Putamen (tissue), 1 donor: ENCODE measurements at places on chromosomes 12 and 14.

GRCh38 chr14:31487886-31488285 is at the start of gene GPR33:
Gene GPR33, minus strand, starts transcription at chr14:31488039. Its CDS starts 4,074 bp downstream, at chr14:31483965.
- no peak for DNase-seq

- DNase-seq = peak; percentile 71
Observed at GRCh38 chr12:113119980-113120669, 15.4 kb downstream of the RASAL1 start.

- no peak for DNase-seq
Observed at GRCh38 chr12:45827974-45828373, 98.5 kb downstream of the ARID2 start.

- no peak for DNase-seq
Observed at GRCh38 chr12:125996443-125996842, 931.2 kb downstream of the AACS start.

- no peak for DNase-seq
Observed at GRCh38 chr14:71411738-71412137, 504.5 kb downstream of the PCNX1 start.

GRCh38 chr12:63313139-63313538 is 162.1 kb upstream of the AVPR1A start:
- no peak for DNase-seq

DNA sequence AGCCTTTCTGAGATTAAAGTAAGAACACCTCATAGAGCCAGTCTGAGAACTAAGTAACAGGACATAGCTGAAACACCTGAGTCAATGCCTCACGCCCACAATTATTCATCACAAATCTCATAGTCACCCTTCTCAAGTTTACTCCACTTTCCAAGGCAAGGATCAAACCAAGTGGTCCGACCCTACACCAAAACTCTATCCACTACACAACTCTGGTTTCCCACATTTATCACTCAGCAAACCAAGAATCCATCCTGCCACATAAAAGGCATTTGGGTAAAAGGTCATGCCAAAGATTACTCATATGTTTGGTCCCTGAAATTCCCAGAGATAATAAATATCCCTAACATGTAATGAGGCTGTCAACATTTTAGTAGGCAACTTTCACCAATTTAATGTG is 144.1 kb downstream of the RPAP3 start:
- no peak for DNase-seq
